ENCODE measurements at places on chromosomes 5 and 9.
A peak's percentile ranks its signal among the peaks of the same experiment; 100 is the strongest.

DNA sequence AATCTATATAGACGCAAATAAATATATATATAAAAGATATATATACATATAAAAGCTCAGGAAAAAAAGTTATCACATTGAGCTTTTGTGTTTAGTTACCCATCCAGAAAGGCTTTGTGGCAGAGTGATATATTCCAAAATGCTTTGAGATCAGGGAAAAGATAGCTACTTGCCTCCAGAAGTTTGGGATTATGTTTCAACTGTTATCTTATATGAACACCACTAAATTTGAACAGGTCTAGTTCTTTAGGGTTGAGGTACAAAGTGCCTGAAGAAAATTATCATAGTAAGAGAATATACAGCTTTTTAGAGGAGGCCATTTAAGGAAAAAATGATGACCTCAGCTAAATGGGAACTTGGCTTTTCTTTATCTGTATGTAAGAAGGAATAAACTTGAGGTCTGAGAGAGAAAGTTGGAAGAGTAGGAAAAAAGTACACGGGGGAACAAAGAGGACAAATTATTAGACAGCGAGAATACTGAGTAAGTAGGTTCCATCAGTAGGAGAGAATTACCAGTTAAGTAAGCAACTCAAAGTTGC is 2.4 kb downstream of the ERP44 start:
- no peak for DNase-seq

DNA sequence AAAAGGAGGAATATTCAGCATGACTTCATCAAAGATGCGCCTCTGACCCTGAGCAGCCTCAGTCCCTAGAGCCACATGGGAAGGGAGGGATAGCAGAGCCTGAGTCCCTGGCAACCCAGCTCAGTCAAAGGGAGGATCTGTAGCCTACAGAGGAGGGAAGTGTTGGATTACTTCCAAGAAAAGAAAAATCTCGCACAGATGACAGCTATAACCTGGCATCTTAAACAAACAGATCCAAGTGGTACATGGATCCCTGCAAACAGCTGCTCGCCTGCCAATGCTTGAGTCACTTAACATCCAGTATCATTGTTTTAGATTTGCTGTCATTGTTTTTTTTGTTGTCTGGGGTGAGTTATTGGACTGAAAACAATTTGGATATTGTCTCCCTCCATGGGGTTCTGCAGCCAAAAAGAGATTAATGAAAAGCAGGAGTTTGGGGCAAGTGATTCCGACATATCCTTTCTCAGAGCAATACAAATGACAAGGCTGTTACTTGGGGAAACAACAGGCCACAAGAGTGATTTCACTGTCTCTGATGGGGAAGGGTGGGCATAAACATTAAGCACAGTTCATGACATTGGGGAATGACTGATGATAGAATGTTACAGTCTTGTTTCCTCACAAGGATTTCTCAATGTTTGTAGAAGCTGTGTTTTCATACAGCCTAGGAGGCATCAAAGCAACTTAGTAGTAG is 153.5 kb upstream of the KIF2A start:
- DNase-seq, result no peak

DNA sequence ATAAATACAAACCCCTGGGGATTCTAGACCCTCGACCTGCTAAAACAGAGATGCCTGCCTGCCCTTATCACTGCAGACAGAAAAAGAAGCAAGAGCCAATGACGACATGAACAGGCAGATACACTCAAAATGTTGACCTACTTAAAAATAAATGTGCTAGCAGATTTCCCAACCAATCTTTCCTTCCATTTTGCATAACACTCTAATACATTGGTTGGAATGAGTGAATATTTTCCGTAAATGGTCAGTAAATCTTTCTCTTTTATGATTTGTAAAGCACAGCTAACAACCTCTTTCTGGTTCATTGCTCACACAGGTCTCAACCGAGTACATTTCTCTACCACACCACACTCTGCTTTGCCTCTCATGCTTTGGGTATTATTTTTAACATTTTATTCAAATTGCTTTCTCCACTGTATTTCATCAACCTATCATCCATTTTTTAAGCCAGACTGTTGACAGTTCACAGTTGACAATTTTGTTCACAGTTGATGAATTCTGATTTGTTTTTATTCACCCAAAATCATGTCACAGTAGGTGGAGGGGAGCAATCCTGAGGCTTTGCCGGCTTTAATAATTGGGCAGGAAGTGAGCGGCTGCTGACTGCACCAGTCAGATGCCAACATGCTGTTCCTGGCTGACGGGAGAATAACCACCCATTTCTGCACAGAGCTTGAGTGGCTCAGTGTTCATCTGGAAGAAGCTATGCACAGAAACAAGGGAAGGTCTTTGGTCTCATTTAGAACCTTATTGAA is 426.6 kb downstream of the SPOCK1 start:
- no peak for DNase-seq

GRCh38 chr5:142499591-142500226 is 174.9 kb upstream of the SPRY4 start:
- DNase-seq, result no peak

- no peak for DNase-seq
Observed at GRCh38 chr5:5313101-5313635, 109.3 kb upstream of the ICE1 start.

- peak; percentile 28 for DNase-seq
Observed at GRCh38 chr9:95752129-95752731, 123.3 kb upstream of the ERCC6L2 start.

DNA sequence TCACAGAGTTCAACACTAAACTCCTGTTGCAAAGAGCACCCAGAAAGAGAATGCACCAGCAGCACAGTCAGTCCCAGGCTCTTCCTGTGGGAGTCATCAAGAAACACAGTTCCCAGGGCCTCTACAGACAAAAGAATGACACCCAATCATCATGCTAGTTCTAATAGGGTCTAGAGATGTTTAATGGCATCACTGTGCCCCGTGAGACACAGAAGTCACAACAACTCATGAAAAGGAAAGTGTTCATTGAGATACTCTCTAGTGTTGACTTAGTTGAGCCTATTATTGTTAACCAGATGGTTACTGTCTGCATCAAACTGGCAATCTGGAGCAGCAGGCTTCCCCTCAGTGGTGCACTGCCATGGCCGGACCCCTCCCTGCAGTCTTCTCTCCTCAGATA is 1.6 kb downstream of the KLHL3 start:
- DNase-seq, result no peak

- no peak for DNase-seq
Observed at GRCh38 chr5:61216741-61217140, 54.5 kb upstream of the SMIM15 start.

- no peak for DNase-seq
Observed at GRCh38 chr5:120367896-120368634, 96.0 kb upstream of the PRR16 start.

DNA sequence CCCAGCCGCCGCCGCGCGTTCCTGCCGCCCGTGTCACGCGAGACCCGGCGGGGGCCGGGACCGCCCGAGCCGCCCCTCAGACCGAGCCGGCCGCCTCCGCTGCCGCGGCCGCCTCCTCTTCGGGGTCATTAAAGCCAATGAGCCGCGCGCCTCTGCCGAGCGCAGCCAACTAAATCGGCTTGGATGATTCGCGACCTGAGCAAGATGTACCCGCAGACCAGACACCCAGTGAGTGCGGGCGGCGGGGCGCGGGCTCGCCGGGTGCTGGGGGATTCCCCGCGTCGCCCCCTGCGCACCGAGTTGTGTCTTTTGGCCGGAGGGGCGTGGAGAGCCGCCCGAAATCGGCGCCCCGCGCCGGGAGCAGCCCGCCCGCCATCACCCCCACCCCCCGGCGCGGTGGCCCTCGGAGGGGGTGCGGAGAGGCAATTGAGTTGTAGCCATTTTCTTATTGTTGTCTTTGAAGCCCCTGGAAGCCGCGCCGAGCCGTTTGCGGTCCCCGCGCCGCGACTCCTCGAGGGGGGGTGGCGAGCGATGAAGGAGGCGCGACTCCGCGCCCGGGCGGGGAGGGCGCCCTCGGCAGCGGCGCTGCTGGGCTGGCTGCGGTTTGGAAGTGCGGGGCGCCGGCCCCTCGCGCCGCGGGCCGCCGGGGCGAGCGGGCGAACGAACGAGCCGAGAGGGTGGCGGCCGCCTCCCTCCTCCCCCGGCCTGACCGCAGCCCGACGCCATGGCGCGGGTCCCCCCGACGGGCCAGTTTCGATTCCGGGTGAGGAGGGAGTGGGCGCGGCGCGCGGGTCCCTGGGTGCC is 1.0 kb downstream of the TLE4 start:
- DNase-seq, result peak; percentile 71

DNA sequence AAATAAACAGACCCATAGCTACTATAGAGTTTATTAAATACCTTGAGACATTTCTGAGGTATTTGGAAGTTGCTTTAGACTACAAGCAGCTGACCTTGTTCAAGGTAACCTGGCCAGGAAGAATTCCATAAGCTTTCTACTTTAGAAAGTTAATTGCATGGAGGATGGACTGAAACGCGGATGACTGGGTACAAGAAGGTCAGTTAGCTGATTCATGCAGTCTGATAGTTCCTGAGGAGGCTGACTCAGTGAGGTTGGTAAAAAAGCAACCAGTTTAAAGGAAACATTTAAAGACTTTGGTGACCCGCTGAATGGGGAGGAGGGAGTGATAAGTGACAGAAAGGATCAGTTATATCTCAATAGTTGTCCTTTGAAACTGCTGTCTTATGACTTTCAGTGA is 670.1 kb upstream of the CDH9 start:
- DNase-seq, result no peak

Measured in glutamatergic neuron (in vitro differentiated cells).